H54 (cell line): ENCODE measurements at places on chromosomes 7 and 10.

DNA sequence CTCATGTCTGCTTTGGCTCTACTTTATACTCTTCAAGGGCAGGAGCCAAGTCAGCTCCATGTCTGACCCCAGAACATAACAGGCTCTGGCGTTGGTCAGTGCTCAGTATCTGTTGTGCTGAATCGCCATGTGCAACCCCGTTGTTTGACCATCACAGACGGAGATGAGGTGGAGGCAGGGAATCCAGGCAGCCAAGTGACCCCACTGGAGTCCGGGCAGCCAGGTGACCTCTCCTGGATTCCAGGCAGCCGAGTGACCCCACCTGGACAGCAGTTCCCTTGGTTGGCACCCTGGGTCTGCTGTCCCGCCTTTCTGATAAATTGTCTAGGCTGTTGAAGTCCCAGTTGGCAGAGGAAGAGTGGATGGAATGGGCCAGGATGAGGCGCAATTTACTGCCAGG is 232.2 kb downstream of the TCERG1L start:
- no peak for DNase-seq

DNA sequence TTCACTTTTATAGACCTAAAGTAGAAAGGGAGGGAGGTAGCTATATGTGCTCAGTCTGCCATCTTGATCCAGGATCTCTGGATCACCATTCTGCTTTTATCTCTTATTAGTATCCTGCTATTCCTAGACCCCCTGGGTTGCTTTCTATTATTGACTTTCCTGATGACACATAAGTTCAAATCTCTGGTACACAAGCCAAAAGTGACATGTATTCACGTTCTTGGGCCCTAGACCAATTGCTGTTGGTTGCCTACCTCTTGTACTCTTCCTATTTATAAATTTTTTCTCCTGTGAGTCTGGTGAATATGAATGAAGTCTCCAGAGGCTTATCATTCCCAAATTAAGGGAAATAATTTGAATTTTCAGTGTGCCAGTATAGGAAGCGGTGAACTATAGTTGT is 56.9 kb downstream of the DNMBP start:
- DNase-seq = no peak

DNA sequence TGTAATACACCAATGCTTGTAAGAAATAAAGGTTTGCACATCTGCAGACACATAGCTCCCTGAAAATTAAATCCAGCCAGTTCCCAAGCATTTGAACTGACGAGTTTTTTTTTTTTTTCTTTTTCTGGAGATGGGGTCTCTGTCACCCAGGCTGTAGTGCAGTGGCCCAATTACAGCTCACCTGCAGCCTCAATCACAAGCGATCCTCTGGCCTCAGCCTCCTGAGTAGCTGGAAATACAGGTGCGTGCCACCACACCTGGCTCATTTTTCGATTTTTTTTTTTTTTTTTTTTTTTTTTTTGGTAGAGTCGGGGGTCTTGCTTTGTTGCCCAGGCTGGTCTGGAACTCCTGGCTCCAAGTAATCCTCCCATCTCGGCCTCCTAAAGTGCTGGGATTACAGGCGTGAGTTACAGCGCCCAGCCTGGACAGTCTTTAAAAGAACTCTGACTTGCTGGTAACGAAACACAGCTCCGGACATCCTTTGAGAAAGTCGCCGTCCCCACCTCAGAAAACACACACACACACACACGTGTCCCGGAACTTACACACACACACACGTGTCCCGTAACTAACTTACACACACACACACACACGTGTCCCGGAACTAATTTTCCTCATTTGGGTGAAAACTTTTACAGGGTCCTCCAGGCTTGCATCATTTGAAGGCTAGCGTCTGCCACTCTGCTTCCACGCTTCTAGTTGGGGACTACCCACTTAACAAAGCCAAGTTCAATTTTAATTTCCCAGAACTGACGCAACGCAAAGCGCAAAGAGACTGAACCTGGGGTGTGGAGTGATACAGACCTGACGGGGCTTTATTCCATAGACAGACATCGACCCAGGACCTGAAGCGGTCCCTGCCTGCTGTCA is 18.6 kb downstream of the OCM2 start:
- peak; percentile 44 for DNase-seq

GRCh38 chr7:18844735-18845134 is 272.7 kb downstream of the TWIST1 start:
- DNase-seq = no peak

- DNase-seq = no peak
Observed at GRCh38 chr7:20828947-20829346, 42.3 kb upstream of the SP8 start.

DNA sequence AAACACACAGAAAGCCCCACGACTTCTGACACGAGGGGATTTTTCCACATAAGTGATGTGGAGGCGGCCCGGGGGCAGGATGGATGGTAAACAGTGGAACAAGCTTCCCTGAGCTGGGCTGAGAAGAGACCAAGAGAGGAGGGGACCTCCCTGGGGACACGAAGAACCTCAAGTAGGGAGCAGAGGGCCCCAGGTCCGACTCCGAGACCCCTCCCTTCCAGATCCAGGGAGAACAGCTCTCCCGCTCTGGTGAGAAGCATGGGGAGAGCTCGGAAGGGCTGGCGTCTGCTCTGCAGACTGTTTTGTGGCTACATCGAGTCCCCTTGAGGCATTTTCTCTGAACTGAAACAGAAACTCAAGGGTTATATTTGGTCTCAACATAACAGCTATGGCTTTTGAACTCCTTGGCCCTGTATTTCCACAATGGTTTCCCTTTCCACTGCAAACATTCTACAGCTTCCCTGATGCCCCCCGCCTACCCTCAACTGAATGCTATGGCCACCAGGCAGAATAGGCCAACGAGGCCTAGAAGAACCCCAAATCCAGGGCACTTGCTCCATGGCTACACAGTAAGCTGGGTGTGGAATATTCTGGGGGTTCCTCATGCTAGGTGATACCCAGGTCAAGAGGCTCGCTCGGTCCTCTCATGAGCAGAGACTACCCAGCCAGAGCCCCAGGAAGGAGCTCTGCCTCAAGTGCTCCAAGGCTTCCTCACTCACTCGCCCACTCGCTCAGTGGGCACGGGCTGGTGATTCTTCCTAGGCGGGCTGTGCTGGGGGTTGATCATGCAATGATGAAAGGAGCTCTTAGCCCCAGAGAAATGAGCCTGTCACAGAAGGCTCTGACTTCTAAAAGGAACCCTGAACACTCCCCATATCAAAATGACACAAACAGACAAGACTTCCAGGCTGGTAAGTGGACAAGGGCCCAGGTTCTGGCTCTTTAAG is 47.5 kb downstream of the FAM53B start:
- DNase-seq = no peak

DNA sequence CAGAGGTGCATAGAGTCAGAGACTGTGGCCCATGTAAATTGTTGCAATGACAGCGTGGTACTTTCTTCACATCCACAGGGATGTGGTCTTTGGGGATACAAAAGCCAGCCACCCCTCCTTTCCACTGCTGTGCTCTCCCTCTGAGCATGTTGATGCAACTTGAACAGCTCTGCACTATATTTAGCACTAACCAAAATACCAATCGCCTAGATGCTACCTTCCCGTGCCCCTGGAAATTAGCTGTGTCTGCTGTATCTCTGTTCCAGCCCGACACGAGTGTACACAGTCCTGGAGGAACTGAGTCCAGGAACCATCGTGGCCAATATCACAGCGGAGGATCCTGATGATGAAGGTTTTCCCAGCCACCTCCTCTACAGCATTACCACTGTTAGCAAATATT is 38.1 kb downstream of the CDHR3 start:
- no peak for DNase-seq

GRCh38 chr10:107544706-107545520 is 380.4 kb upstream of the SORCS1 start:
- no peak for DNase-seq

GRCh38 chr7:73966062-73966940 is 61.7 kb upstream of the ELN start:
- no peak for DNase-seq
